ENCODE measurements at places on chromosomes 1 and 21.

DNA sequence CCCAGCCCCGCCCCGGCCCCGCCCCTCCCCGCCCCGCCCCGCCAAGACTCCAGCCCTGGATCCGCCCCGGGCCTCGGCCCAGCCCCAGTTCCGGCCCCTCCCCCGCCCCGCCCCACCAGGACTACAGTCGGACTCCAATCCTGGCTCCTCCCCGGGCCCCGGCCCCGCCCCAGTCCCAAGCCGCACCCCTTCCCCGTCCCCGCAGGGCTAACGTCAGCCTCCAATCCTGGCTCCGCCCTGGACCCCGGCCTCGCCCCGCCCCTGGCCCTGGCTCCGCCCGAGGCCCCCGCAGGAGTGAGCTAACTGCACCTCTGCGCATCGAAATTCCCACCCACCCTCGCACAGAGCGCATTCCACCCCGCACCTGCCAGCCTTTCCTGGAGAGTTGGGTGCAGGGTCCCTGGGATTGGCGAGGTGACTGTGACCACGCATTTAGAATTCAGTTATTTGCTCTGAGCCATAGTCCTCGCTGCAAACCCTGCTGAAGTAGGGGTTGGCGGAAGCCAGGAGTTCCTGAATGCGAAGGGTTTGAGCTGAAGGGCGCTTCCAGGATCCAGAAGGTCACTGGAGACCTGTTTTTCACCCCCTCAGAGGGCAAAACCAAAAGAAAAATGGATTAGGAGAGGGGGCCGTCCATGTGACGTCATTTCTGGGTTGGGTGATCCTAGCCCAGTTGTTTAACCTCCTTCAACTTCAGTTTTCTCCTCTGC, 588 bp upstream of the IGSF8 start:
- DNase-seq: peak; percentile 99

DNA sequence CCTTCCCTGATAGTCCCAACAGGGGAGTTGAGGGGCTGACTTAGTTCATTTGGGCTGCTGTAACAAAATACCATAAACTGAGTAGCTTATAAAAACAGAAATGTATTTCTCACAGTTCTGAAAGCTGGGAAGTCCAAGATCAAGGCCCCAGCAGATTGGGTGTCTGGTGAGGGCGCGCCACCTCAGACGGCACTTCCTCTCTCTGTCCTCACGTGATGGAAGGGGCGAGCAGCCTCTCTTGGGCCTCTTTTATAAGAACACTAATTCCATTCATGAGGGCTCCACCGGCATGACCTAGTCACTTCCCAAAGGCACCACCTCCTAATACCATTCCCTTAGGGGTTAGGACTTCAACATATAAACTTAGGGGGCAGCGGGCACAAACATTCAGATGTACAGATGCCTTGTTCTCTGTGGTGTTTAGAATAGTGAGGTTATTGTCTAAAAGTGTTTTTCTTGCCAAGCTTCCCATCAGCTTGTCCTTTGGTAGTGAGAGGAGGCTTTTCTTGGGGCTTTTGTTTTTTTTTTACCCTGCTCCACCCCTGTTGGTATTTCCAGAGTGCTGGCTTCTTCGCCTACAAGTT, 20.3 kb downstream of the NIPAL3 start:
- DNase-seq: no peak

DNA sequence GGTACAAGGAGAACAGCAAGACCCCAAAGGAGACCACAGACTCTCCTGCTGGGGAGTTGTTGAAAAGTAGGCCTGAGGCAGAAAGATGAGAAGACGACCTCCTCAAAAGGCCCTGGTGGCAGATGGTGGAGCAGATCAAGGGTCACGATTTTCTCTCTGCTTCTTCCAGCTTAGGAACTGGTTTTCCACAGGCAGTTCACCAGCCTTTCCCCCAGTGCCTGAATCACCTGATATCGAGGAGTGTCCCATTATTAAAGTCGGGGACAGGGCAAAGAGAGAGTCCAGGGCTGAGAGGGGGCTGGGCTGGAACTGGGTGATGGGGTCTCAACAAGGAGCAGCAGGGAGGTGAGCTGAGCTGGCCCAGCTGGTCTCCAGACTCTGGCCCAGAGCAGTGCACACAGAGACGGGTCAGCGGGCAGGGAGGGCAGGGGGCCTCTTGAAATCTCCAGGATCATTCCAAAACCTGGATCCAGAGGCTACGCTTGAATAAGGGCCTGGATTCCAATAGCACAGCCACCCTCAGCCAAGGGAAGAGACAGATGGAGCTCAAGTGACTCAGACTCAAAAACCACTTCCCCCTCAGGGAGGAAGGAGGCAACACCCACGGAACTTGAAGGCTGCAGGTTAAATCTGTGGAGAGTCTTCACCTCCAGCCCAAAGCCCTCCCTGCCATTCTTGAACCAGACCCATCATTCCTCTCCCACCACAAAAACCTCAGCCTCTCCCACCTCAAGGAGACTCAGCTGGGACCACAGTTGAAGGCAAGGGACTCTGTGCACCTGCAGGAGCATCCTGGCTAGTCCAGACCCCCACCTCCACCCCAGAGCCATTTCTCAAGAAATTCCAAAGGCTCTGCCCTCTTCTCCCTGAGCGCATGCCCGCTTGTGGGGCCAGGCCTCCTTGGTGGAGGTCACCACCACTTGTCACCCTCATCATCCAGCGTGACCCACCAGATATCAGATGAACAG, at the start of gene S100A5:
Gene S100A5 (minus strand): TSS at position 541 of the 968 bp plus-strand sequence. CDS start 743 bp downstream, outside the sequence.
- DNase-seq: no peak

- peak; percentile 85 for DNase-seq
These were observed at the start of gene PADI2 for GRCh38 chr1:17119076-17119772. Gene PADI2 (minus strand): TSS chr1:17119451. CDS start chr1:17119371, 80 bp downstream.

- no peak for DNase-seq
These were observed 35.1 kb upstream of the EYA3 start for GRCh38 chr1:28123461-28123961.

- no peak for DNase-seq
These were observed 5.1 kb upstream of the GBP5 start for GRCh38 chr1:89277725-89278124.

DNA sequence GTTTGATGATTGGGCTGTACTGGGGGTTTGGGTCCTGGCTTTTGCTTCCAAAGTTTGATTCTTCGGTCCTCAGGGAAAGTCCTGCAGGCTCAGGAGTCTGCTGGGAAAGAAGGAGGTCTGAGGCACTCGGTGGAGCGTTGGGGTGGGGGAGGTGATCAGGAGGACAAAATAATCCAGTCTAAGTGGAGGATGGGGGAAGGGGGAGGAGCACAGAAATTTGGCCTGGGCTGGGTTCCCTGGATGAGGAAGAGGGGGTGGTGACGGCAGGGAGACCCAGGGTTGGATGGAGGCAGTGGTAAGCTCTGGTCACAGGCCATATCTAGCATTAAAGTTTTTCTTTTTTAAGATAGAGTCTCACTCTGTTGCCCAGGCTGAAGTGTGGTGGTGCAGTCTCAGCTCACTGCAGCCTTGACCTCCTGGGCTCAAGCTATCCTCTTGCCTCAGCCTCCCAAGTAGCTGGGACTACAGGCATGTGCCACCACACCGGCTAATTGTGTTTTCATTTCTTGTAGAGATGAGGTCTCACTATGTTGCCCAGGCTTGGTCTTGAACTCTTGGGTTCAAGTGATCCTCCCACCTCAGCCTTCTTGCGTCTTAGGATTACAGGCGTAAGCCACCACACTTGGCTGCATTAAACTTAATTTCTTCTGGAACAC, 6.8 kb downstream of the SH2D2A start:
- DNase-seq: no peak

- DNase-seq: peak; percentile 38
These were observed 21.9 kb upstream of the ARF1 start for GRCh38 chr1:228060458-228061190.

DNA sequence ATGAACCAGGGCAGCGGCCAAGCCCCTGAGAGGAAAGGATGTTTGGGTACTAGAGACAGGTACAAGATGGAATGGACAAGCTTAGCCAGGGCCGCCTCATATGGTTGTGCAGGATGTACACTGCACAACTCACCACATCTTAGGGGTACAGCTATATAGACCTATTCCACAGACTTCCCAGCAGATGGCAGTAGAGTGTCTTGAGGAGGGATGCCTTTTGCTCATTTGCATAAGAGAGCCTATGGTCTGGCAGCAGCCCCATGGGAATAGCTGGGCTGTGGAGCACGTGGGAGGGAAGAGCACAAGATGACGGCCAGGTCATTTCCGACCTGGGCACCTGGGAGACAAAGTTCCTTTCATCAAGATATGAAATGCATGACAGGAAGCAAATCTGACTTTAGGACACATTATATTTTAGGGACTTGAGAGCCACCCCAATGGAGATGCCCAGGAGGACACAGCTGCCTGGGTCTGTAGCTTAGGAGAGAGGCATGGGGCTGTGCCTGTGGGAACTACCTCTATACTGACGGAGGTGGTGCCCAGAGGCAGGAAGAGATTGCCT, 215.5 kb downstream of the KCNJ6 start:
- DNase-seq: peak; percentile 67

DNA sequence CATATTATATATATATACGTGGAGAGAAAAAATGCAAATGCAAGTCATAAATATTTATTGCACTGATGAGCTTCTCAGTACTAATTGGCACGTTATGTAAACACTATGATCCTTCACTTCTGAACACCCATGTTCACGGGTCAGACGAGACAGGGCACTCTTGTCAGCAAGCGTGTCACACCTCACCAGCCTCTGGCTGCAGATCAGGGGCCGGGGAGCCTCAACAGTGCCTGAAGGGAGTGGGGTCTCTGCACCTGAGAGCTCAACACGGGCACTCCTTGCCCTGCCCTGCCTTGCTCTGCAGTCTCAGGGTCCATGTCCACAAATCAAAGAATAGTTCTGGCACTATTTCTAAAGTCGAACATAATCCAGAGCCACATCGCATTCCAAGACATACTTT, 409 bp upstream of the HIVEP3 start:
- no peak for DNase-seq

GRCh38 chr1:110774398-110774797, 98.5 kb upstream of the CD53 start:
- DNase-seq: no peak

- DNase-seq: no peak
These were observed 6.8 kb upstream of the EFHD2 start for GRCh38 chr1:15402809-15403450.

DNA sequence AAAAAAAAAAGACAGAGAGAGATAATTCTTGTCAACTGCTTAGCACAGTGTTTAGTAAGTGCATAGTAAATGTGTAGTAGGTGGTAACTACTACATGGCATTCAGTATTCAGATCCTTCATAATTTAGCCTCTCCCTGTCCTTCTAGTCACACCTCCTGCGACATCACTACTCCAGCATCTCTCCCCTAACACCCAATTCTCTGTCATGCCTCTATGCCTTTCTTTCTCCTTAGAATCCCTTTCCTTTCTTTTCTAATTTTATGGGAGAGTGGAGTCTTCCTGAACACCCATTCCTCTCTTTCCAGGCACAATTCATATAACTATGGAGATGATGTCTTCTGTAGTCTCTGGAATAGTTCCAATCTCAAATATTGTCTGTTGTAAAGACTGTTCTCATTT, 3.9 kb upstream of the VPS72 start:
- no peak for DNase-seq

GRCh38 chr1:84889437-84889836, 3.6 kb downstream of the LPAR3 start:
- DNase-seq: no peak

GRCh38 chr1:9378801-9379200, 86.1 kb downstream of the SPSB1 start:
- DNase-seq: no peak

GRCh38 chr1:42928859-42929258, 29.8 kb downstream of the SLC2A1 start:
- no peak for DNase-seq

DNA sequence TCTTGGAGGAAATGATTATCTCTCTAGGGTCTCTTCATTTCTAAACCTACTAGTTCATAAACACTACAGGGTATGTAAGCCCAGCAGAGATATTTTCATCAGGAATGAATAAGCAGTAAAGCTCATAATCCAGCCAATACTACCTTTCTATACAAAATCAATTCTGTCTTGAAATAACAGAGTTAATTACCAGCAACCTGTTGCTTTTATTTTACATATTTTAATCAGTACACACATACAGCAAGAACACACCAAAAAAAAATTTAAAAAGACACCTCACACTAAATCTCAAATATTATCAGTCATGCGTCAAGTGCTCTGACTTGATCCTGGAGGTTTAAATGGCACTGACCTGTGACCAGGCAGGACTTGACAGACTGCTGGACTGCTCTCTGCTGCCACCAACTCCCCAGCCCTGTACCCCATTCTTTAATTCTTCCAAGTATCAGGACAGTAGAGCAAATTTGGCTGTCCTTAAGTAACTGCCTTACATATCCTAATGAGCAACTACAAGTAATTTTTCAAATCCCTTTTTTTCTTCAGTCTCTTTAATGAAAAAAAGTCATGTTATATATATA, 98.5 kb downstream of the CDC42BPA start:
- no peak for DNase-seq

- no peak for DNase-seq
These were observed 295.8 kb upstream of the DUSP10 start for GRCh38 chr1:222037720-222038119.

DNA sequence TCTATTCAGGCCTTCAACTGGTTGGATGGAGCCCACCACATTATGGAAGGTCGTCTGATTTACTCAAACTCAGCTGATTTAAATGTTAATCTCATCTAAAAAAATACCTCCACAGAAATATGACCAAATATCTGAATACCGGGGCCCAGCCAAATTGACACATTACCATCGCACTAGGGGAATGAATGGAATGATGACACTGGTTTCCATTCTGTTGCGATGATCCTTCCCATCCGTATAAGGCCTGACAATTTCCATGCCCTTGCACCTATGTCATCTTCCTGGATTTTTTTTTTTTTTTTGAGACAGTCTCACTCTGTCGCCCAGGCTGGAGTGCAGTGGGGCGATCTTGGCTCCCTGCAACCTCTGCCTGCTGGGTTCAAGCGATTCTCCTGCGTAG, 397.5 kb downstream of the KIF26B start:
- no peak for DNase-seq

DNA sequence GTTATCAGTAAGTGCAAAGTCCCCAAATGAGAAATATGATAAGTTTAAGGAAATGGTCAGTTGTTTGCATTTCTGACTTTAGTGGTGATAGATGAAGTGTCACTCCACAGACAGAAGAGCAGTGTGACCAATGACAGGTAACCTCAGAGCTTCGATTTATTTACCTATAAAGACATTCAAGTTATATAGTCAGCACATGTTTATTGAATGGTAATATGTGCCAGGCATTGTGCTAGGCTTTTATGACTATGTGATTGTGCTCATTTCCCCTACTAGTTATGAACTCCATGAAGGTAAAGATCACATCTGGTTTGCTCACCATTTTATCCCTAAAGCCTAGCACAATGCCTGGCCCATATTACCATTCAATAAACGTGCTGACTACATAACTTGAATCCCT, 222.4 kb downstream of the HHIPL2 start:
- DNase-seq: no peak

GRCh38 chr1:117188816-117189437, 21.8 kb downstream of the VTCN1 start:
- no peak for DNase-seq

DNA sequence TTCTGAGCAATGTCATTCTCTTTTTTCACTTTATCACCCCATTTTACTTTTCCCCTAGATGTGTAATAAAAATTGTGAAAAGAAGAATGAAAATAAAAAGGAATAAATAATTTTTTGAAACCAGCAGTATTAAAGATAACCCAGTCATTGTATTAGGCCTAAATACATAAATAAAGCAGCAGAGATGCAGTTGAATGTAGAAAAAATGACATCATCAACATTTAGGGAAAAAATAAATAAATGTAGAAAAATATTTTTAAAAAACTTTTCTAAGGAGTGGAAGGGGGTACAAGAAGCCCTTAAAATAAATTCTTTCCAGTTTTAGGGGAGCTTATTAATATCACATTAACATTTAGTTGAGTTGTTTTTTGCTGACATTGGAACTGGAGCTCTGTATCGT, 15.3 kb upstream of the ENAH start:
- DNase-seq: no peak

- DNase-seq: no peak
These were observed 681.7 kb upstream of the ADAMTS5 start for GRCh38 chr21:27648560-27648959.
